Activated CD4-positive, alpha-beta T cell treated with anti-CD3 and anti-CD28 coated beads, Interleukin-2, amount 50 U/mL, for 48 hours (primary cell): ENCODE measurements at places on chromosomes 5 and 9.

GRCh38 chr5:31059889-31060288, 133.6 kb upstream of the CDH6 start:
- DNase-seq = no peak

- DNase-seq = no peak
Observed at GRCh38 chr5:58094031-58094430, 365.9 kb downstream of the PLK2 start.

- DNase-seq = no peak
Observed at GRCh38 chr9:78400496-78400895, 103.6 kb downstream of the PSAT1 start.

GRCh38 chr9:111944241-111944866, 47.7 kb downstream of the UGCG start:
- no peak for DNase-seq

DNA sequence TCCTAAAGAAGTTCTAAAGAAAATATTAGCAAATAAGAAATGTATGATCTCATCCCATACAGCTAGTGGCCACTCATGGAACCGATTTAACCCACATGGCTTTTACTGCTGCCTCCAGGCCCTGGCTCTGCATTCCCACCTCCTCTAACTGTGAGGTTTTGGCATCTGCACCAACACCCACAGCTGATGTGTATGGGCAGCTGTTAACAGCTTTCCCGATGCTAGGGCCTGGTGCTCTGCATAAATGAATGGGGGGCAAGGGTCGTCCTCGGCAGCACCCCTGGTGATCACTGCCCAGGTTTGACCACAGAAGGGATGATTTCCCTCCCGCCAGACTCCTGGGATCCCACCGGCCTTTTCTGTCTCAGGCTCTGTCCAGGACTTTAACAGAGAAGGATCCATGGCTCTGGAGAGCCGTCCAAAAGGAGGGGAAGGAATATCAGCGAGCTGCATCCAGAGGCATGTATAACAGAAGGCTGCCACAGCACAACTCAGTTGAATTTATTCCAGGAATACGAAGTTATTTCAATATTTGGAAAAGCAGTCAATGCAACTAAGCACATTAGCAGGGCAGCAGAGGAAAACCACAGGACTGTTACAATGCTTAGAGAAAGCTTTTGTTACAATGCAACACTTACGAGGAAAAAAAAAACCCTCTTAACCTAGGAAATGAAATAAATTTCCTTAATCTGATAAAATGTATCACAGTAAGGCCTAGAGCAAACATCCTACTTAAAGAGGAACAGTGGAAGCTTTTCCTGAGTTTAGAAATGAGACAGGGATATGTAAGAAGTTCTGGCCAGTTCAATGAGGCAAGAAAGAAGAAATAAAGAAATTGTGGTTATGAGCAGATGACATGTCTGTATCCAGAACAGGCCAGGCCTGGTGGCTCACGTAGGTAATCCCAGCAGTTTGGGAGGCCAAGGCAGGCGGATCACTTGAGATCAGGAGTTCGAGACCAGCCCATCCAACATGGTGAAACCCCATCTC, 63.1 kb downstream of the NACC2 start:
- DNase-seq = no peak

- no peak for DNase-seq
Observed at GRCh38 chr5:137843676-137844299, 23.9 kb upstream of the MYOT start.

DNA sequence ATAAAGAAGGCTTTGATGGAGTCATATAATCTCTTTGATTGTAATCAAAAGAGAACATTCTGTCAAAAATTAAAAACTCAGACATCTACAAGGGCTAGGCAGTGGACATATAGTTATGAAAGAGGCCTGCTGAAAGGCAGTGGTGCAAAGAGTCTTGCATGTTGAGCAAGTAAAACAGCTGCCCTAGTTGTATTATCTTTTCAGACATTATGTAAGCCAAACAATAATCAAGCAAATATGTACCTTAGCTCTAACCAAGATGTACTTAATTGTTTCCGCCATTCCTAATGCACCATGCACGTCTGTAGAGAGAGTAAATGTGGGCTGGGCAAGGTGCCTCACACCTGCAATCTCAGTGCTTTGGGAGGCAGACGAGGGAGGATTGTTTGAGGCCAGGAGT, 14.3 kb downstream of the GAPT start:
- no peak for DNase-seq

- no peak for DNase-seq
Observed at GRCh38 chr5:81825237-81825636, 74.3 kb upstream of the SSBP2 start.

DNA sequence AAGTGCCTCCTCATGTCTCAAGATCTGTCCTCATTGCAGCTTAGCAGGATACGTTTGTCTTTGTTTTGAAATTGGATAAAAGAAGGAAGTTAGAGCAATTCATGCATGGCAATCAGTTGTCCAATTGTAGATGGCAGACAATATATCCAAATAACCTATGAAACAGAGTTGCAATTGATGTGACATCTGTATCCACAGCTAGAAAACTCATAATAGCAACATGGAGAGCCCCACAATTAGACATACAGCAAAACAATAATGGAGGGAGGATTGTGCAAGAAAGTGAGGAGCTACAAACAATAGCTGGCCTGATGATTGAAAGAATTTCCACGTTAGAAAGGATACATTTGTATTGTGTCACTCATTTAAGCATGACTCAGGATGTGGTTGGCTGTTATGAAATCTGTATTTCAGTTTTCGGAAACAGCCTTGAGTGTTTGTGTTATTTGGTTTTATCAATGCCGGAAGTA, 132.0 kb downstream of the FAM174A start:
- no peak for DNase-seq
